ENCODE measurements at places on chromosomes 1 and 21.

- DNase-seq: no peak
These were observed 26.6 kb downstream of the AK4 start for GRCh38 chr1:65174585-65174984.

- DNase-seq: no peak
These were observed 141.3 kb downstream of the NRIP1 start for GRCh38 chr21:14923468-14923867.

GRCh38 chr1:110714374-110714995 lies 39.7 kb upstream of the KCNA3 start:
- DNase-seq: no peak

DNA sequence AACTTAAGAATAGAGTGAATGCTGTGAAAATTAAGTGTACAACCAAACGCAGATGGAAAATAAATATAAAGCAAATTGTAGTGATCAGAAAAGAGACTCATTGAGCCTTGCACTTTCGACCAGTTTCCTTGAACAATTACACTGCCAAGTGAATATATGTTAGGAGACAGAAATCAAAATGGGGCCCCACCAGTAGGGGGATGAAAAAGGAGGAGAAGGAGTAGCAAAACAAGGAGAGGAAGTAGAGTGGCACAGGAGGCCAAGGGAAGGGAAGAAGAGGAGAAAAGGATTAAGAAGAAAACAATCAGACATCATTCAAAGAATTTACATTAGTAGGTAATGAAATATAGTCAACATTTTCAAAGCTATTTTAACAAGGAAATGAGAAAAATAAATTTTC lies 1770.6 kb downstream of the PLA2G4A start:
- DNase-seq: no peak

DNA sequence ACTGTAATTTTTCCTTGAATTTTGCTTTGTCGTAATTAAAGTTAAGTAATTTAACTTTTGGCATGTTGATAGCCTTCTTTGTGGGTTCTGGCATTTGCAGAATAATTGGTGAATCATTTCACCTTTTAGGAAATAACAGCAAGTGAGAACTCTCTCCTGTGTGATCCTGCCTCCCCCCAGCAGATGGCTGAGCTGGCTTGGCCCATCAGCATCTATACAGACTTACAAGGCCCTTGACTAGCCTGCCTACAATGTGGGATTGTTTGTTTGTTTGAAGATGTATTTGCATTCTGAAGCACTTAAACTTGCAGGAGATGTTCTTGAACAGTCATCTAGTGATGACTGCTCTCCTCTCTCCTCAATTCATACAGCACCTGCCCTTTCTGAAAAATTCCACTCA lies 55.9 kb downstream of the MACO1 start:
- DNase-seq: no peak

DNA sequence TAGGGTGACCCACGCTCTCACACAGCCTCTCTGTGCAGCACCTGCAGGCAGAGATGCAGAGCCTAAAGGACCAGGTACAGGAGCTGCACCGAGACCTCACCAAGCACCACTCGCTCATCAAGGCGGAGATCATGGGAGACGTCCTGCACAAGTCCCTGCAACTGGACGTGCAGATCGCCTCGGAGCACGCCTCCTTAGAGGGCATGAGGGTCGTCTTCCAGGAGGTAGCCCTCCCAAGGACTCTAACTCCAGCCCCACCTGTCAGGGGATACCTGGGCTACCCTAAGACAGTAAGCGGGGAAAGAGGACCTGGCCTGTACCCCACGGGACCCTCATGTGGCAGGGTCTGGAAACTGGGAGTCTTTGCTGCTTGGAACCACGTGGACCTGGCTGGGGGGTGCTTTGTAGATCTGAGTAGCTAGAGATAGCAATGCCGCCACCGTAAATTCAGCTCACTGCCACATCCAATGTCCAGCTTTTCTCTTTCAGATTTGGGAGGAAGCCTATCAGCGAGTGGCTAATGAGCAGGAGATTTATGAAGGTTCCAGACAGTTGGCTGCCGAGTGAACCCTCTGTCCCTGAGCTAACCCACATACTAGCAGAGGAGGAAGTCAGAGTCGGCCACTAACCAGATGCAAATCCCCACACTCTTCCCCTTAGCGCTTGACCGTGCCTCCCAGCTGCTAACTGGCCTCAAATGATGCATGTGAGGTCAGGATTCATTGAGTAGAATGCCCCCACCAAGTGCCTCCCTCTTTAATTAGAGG lies 6.5 kb downstream of the RNF207 start:
- no peak for DNase-seq

DNA sequence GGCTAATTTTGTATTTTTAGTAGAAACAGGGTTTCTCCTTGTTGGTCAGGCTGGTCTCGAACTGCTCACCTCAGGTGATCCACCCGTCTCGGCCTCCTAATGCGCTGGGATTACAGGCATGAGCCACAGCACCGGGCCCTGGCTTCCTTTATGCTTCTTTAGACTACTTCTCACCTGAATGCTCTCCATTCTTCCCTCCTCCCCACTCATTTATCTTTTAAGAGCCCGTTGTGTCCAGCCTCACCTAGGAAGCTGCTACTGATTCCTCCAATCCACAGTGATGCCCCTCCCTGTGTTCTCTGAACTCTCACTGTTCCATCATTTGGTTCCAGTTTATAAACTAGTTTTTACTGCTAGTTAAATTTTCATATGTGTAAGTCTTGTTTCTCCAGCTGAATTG lies 44.9 kb upstream of the NR5A2 start:
- no peak for DNase-seq

GRCh38 chr1:18972531-18972930 lies 16.1 kb upstream of the IFFO2 start:
- DNase-seq: peak; percentile 56

GRCh38 chr1:109517337-109517736 lies 7.8 kb upstream of the AMIGO1 start:
- no peak for DNase-seq
